NCI-H748 treated with DMSO at 0.1 percent for 48 hours (cell line): ENCODE measurements at places on chromosomes 1 and 21.

DNA sequence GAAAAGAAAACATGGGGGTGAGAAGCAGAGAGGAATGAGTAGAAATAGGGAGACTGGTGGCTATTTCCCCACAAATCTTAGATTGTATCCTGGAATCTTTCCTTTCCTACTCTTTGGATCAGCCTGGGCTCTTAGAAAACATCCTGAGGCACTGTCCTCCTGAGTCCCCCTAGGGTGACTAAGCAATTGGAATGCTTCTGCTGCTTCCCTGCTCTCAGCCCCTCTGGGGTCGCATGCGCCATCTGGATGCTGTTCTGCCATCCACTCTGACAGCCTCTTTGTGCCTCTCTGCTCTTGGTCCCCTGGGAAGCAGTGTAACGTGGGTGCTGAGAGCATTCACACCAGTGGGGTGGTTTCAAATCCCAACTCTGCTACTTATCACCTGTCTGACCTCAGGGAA, 443.0 kb downstream of the SIPA1L2 start:
- no peak for DNase-seq

DNA sequence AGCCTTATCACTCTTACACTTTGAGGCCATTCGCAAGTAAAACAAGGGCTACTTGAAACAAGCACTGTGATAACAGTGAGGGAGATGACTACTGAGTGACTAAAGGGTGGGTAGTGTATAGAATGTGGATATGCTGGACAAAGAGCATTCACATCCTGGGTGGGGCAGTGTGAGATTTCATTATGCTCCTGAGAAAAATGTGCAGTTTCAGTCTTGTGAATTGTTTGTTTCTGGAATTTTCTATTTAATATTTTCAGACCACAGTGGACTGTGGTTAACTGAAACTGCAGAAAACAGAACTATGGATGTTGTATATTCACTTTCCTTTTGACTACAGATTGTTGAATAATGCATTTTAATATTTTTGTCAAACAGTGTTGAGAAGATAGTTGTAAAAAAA, 25.1 kb upstream of the B3GALT2 start:
- DNase-seq = no peak

GRCh38 chr1:11486231-11487009, 7.5 kb downstream of the DISP3 start:
- DNase-seq = no peak

DNA sequence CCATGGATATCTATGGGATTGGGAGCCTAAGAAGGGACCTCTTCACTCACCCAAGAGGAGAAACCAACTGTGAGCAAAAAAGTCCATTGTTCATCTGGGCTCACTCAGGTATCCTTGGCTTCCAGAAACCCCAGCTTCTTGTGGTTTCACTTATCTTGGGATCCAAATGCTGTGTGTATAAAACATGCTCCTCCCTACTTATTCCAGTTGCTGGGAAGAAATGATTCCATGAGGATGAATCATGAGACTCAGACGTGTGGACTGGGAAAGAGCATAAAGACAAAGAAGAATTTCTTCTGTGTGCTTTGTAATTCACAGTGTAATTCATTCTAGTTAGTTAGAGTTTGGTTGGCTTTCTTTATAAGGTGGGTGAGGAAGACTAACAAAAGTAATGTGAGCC, 283.7 kb downstream of the ZNF648 start:
- DNase-seq = no peak

DNA sequence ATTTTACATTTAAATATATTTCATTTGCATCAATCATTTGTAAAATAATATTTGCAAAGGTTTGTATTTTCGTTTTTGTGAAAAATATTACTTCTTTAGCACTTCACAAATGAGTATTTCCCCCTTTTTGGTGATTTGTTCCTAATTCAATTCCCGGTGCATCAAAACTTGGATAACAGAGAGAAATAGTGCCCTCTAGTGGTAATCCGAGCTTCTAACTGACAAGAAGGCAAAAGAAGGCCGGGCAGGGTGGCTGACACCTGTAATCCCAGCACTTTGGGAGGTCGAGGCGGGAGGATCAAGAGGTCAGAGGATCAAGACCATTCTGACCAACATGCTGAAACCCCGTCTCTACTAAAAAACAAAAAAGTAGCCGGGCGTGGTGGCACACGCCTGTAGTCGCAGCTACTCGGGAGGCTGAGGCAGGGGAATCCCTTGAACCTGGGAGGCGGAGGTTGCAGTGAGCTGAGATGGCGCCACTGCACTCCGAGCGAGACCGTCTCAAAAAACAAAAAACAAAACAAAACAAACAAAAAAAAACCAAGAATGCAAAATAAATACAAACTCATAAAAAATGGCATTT, 137.7 kb downstream of the COL11A1 start:
- peak; percentile 61 for DNase-seq

GRCh38 chr21:37208056-37208721, 58.9 kb downstream of the VPS26C start:
- DNase-seq = no peak

DNA sequence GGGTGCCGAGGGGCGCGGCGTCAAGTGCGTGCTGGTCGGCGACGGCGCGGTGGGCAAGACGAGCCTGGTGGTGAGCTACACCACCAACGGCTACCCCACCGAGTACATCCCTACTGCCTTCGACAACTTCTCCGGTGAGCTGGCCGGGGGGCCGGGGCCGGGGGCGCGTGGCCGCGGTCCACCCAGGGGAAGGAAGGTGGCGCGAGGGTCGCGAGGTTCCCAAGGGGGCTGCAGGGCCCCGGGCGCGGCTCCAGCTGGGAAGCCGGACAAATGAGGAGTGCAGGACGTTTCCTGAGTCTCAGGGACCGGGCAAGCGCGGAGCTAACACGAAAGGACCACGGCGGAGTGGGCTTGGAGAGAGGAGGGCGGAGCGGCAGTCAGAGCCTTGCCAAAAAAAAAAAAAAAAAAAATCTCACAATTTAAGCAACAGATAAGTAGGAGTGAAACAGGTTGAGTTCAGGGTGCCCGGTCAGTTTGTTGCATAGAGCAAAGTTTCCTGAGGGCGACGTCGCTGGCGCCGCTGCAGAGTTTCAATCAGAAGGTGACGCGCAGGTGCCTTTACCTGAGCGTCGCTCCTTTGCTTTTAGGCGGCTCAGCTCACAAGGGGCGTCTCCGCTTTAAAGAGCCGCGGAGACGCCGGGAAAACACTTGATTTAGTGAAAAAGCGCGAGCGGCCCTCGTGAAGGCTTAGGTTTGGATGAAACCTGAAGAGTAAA, 750 bp downstream of the RHOU start:
- DNase-seq = peak; percentile 10

GRCh38 chr1:93753791-93754763, 72.4 kb upstream of the BCAR3 start:
- no peak for DNase-seq

- no peak for DNase-seq
Measured at GRCh38 chr1:184685116-184685515, 69.5 kb downstream of the EDEM3 start.

DNA sequence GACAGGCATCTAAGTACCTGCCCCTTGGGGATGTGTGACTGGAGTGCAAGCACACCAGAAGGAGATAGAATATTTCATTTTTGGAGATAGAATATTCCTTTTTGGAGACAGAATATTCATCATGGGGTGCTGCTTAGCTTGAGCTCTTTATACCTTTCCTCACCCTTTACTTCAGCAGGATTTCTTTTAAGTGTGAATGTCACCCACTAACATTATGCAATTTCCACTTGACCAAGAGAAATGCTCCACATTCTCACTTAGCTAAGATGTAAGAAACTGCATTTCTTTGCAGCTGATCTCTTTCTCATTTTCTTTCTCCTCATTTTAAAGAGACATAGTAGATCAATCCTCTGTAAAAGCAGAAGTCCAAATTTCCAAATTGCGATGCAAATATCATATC, 436.7 kb downstream of the NCAM2 start:
- DNase-seq = no peak

- DNase-seq = no peak
Measured at GRCh38 chr21:29155118-29155932, 24.9 kb downstream of the MAP3K7CL start.

DNA sequence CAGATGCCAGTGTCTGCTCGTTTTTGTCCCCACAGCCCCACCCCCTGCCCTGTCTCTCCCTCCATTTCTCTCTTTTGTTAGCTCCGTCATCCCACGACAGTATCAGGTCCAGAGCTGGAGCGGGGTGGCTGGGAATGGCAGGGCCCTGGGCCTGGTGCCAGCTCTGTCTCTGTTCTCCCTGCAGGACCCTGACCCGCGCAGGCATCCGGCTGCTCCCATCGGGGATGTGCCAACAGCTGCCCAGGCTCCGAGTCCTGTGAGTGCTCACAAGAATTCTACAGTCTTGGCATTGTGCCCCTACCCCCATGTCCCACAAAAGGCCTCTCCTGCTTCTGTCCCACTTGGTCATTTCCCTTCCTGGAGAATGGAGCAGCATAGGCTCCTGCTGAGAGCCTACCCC, 37.4 kb downstream of the UBE2T start:
- DNase-seq = no peak

- no peak for DNase-seq
Measured at GRCh38 chr21:42594616-42595282, 58.7 kb upstream of the PDE9A start.

- no peak for DNase-seq
Measured at GRCh38 chr1:228176461-228177182, 11.0 kb downstream of the IBA57 start.

DNA sequence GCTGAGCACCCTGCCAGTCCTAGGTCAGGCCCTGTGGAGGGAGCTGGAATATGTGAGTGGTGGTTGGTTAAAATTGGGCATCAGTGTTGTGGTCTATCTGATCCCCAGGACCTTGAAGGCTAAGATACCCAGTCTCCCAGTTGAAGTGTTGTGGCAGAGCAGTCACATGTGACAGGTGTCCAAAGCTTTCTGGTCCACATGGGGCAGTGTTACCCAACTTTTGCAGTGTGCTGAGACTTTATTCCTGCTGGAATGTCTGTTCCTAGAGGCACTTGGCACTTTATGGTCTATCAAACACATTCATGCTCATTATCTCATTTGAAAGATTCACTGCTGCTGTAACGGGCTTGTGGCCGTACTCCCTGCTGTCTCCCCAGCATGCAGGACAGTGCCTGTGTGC, 21.0 kb upstream of the LORICRIN start:
- DNase-seq = no peak

DNA sequence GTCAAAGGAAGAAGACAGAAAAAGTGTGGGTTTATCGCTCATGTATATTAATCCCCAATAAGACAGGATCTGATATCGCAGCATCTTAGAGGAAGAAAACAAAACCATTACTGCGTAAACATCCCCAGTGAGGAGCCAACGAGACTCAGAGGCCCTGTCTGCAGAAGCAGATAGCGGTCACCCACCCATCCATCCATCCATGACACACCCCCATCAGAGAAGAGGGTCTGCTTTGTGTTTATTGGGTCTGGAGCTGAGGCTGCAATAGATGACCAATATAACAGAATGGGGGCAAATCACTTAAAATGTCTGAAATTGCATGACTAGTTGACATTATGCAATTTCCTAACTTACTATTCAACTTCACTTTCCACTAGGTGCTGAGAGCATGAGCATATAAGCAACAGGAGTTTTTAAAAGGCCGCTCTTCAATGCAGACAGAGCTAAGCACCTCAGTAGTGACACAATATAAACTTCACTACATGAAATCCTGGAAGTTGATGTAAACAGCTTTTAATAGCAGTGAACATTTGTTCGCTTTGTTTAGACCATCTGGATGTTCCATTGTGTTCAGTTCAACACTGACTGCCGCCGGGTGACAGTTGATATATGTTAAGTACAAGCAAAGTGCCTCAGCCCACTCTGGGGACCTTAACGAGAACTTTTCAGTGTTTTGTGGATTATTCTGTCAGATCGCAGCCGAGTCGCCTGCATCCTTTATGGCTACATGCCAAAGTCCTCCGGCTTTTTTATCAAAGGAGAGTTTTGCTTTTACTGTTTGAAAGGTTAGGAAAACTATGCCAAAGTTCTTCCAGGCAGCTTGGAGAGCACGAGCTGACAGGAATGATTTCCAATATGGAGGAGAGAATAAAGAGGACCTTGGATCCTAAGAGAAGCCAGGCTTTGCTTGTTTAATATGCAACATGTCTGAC, 167.5 kb downstream of the ZNF281 start:
- DNase-seq = peak; percentile 7

DNA sequence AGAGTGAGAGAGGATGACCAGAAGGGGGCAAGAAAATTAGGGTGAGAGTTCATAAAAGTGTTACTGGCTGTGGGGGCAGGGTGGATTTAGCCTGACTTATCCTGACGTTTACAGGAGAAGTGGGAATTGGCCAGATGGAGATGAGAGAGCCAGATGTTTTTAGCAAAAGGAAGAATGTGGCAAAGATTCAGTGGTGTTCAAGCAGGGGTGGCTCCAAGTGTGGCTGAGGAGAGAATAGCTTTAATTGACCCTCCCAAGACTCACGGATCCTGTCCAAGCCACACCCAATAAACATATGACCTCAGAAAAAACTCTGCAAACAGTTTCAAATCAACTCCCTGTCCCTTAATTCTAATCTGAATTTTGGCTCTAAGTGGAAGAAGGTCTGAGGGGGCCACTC, 35.2 kb upstream of the EDEM3 start:
- no peak for DNase-seq

DNA sequence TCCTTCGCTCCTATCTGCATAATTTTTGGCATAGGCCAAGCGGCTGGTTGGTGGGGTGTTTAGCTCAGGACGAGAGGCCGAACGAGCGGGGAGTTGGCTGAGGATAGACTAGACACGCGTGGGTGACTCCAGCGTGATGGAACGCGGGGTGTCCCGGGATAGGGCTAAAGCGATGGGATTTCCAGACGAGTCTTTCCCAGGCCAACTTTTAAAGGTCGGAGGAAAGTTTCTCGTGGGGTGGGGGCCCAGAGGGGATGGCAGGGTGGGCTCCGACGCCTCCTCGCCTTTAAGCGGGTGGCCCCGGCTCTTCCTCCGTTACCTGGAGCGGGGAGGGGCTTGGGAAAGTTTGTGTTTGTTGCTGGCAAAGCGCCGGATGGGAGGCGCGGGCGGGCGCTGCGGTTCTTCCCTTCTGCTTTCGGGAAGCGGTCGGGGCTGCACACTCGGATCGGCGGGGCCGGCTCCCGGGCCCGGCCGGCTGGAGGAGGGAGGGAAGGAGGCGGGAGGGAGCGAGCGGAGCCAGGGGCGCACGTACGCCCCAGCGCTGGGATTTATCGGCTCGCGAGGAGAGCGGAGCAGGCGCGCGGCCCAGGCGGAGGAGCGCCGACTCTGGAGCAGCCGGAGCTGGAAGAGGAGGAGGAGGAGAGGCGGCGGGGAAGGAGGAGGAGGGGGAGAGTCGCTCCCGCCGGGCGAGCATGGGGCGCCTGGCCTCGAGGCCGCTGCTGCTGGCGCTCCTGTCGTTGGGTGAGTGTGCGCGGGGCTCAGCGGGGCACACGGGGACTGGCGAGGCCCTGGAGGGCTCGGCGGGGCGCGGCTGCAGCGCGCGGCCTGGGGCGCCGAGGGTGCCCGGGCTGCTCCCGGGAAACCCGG, at the start of gene PTGFRN:
TSS of gene PTGFRN (plus strand) at position 405 of the 867 bp plus-strand sequence. CDS start at position 693, 288 bp downstream.
- DNase-seq = peak; percentile 11

- DNase-seq = no peak
Measured at GRCh38 chr1:30868833-30869435, 39.6 kb downstream of the SDC3 start.

DNA sequence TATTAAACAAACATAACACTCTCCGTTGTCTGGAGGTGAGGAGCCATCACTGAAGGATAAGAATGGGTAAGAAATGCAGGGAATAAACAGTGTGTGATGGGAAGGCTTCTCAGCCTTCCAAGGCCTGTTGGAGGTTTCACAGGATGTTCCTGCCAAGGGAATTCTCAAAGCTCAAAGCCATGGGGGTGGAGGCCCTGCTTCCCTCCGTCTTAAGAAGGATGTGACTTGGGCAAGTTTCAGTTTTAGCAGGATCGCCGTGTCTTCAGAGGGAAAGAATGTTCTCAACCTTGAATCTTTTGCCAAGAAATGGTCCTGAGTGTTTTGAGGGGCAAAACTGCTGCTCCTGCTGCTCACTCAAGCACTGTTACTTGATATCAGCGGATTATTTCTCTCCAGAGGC, 41.7 kb upstream of the IL20 start:
- DNase-seq = no peak

- no peak for DNase-seq
Measured at GRCh38 chr1:172926070-172926469, 124.7 kb downstream of the TNFSF18 start.
